Activated T-cell treated with anti-CD3 and anti-CD28 coated beads, Interleukin-2, amount 50 U/mL, for 72 hours (primary cell): ENCODE measurements at places on chromosomes 3 and 15. TPM values are rescaled to one million over a fixed set of nuclear protein-coding genes. Genes with fewer than 3 reads are reported as not detected.
A peak's percentile ranks its signal among the peaks of the same experiment; 100 is the strongest.

Gene STRC
- total RNA-seq: 1.1 TPM

- peaks cover 57% of the 10 kb centered on the region for H3K4me1 ChIP-seq
- H3K27ac ChIP-seq: peak overlapping the region; percentile 93
- DNase-seq: peak; percentile 47
Measured at GRCh38 chr3:197750858-197751737, 1.4 kb downstream of the FYTTD1 start.

DNA sequence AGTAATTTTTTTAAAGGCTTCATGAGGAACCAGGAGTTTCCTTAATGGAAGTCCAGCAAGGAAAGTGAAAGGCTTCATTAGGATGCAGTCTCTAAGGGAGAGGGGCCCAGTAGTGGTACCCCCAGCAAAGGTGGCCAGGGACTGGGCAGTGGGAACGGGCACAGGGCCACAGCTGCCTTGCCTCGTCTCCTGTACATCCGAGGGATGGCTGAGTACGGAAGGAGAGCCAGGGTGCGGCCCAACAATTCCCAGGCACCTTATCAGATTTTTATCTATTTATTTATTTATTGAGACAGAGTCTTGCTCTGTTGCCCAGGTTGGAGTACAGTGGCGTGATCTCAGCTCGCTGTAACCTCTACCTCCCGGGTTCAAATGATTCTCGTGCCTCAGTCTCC, 14.5 kb downstream of the SEMA3G start:
- no peak overlapping the region for H3K27ac ChIP-seq
- H3K4me3 ChIP-seq: no peak overlapping the region
- no peaks in the 10 kb centered on the region for H3K4me1 ChIP-seq
- H3K36me3 ChIP-seq: no peaks in the 10 kb centered on the region
- H3K27me3 ChIP-seq: no peaks in the 10 kb centered on the region
- no peak for DNase-seq

- H3K27ac ChIP-seq: no peak overlapping the region
- H3K36me3 ChIP-seq: no peaks in the 10 kb centered on the region
- H3K27me3 ChIP-seq: no peaks in the 10 kb centered on the region
- no peak overlapping the region for H3K4me3 ChIP-seq
- no peaks in the 10 kb centered on the region for H3K4me1 ChIP-seq
- DNase-seq: no peak
Measured at GRCh38 chr15:66714543-66714981, 12.5 kb downstream of the SMAD6 start.

DNA sequence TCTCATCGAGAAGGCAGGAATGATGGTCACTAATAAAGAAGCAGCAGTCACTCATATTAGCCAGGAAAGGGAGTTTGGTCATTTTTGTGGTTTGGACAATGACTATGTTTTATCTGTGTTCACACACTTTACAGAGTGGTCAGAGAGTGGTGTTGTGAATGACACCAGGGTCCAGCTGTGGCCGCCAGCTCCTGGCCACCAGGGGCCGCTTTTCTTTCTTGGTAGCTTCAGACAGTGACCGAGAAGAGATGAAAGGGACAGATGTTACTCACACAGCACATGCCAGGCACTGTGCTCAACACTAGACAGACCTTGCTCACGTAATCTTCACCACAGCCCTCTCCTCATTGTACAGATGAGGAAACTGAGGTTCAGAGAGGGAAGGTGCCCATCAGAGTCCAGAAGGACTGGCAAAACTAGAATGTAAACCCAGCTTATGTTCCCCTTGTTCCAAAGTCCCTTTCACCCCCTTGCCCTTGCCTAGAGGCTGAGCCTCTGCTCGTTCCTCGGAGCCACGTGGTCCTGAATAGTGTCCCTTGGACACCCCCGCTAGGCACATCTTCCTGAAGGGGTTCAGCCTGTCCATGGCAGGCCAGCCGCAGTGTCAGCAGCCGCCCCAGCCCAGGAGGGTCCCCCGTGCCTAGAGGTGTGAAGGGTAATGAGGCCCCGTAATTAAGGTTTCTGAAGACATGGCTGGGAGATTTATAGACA, 55.6 kb downstream of the CYP11A1 start:
- no peaks in the 10 kb centered on the region for H3K36me3 ChIP-seq
- no peaks in the 10 kb centered on the region for H3K27me3 ChIP-seq
- no peak overlapping the region for H3K27ac ChIP-seq
- no peak overlapping the region for H3K4me3 ChIP-seq

DNA sequence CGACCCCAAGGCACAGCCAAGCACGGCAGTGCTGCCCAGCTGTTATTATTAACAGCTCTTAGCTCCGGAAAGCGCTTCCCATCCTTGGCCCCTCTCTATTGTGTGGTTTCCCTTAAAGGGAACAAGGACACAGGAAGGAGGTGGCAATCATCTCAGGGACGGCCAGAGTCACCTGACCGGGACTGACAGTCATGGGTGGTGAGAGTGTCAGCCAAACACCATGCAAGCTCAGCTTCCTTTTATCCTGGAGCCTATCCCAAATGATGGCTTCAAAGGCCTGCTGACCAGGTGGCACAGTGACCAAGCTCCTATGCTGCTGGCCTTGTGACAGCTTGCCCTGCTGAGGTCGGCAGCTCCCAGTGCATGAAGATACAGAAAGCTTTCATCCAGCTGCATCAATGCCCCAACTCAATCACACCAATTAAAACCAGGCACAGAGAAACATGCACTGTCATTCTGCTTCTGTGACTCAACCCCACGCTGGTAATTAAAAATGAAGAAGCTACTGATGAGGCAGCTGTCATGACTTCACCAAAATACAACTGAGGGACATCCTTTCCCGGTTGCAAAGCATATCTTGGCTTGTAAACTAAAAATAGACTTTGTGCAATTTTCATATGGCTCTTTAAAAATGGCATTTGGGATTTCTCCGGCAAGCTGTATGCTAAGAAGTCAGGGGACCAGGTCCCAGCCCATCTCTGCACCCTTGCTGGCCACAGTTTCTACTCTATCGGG, 34.0 kb downstream of the PCSK6 start:
- peaks cover 13% of the 10 kb centered on the region for H3K4me1 ChIP-seq
- no peak overlapping the region for H3K27ac ChIP-seq
- peak; percentile 12 for DNase-seq
- no peak overlapping the region for H3K4me3 ChIP-seq

DNA sequence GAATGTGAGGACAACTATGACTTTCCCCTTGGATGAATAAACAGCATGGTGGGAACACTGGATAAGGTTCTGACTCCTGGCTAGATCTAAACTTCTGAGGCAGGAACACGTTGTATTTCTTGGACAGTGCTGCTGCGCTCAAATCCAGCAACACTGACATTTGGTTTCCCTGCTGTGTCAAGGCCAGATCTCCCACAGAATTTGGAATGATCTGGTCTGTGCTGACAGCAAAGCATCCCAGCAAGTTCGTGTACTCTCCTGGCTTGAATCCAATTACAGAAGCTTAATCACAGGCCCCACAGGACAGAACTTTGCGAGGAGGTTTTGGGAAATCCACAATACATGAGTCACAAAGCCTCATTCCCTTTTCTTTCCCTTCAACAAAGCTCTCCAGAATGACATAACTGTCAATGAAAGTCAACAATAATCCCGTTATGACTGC, 92.5 kb downstream of the ADAMTS9 start:
- no peak overlapping the region for H3K4me3 ChIP-seq
- H3K27me3 ChIP-seq: no peaks in the 10 kb centered on the region
- no peaks in the 10 kb centered on the region for H3K4me1 ChIP-seq
- H3K36me3 ChIP-seq: no peaks in the 10 kb centered on the region
- no peak overlapping the region for H3K27ac ChIP-seq

DNA sequence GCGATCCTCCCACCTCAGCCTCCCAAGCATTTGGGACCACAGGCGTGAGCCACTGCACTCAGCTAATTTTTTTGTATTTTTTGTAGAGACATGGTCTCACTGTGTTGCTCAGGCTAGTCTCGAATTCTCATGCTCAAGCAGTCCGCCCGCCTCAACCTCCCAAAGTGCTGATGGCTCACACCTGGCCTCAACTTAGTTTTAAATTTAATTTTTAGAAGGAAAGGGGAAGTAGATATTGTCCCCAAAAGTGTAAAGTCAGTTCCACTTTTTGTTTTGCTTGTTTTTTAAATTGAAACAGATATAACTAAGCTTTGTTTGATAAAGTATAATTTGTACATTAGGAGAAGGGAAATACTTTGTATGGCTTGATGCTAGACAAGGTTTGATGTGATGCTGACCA, 31.3 kb upstream of the NFKBIZ start:
- peaks cover 68% of the 10 kb centered on the region for H3K4me1 ChIP-seq
- no peak overlapping the region for H3K4me3 ChIP-seq
- H3K27ac ChIP-seq: peak overlapping the region; percentile 65

DNA sequence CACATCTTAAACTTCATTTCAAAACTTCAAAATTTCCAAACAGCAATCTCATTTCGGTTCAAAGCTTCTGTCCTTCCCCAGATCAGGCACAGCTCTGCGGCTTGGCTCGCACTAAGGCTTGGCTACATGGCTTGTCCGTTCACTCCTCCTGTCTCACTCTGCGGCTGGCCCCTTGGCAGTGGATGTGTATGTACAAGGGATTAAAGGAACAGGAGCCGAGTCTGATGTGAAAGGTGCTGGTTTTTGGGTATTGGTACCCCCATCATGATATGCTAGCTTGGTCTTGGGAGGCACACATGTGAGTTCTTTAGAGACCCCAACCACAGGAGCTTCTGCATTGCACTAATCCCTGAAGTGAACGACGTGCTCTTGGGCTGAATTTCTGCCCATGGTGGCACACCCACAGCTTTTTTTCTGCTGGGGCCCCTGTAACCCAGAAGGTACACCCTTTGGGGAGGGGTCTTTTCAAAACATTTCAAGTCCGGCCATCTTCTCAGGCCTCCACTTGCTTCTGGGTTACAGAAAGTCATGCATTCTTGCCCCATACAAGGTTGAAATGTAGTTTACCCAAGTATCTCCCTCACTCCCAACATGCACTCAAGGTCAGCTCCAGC, 12.6 kb downstream of the TM6SF1 start:
- H3K27me3 ChIP-seq: no peaks in the 10 kb centered on the region
- no peak overlapping the region for H3K4me3 ChIP-seq
- H3K4me1 ChIP-seq: no peaks in the 10 kb centered on the region
- no peak overlapping the region for H3K27ac ChIP-seq

DNA sequence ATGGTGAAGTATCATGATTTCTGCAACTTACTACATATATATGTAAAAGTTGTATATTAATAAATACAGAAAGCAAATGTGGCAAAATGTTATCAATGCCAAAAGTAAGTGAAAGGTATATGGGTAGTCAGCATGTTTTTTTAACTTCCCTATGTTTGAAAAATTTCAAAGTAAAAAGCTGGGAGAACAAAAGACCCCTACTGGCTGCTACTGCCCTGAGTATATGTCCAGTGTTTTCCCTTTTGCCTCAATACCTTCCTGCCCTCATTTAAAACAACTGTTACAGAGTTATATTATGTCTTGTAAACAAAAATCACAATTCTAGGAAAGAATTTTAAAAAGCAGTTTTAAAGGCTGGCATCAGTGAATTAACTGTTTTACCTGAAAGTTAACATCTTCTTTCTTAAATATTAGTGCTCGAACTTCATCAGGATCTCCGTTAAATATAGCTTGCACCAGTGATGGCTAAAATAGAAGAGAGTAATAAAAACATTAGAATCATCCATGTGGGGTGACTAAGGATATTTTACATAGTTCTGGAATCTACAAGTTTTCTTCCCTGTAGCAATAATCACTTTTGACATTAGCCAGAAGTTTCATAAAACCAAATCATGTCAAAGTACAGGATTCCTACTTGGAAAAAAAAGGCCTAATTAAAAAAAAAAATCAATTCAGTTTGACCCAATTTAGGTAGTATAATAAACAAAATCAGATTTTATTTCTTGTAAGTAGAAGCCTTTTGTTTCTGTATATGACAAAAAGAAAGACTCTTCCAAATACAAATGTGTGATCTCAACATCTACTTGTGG, 2.7 kb downstream of the ANKRD28 start:
- H3K36me3 ChIP-seq: peaks cover 23% of the 10 kb centered on the region
- peaks cover 75% of the 10 kb centered on the region for H3K4me1 ChIP-seq
- H3K27ac ChIP-seq: peak overlapping the region; percentile 97
- H3K27me3 ChIP-seq: no peaks in the 10 kb centered on the region

Gene SLC24A1
- total RNA-seq: 7.7 TPM

DNA sequence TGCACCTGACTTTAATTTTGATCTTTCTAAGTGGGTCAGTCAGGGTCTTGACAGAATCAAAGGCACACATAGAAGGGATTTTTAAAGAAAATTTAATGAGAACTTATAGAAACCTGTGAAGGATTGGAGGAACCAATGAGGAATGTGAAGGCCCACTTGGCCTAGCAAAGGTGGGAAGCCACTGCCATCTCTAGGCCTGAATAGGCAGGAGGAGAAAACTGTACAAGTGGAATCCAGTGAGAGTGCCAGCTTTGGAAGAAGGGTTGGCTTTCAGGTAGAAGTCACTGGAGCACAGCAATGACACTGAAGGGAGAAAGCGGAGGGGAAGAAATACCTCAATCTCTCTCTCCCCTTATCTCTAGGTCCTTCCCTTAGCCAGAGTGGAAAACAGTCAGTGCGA, 380.7 kb upstream of the KCNMB2 start:
- H3K27me3 ChIP-seq: no peaks in the 10 kb centered on the region
- no peaks in the 10 kb centered on the region for H3K4me1 ChIP-seq
- DNase-seq: no peak
- no peak overlapping the region for H3K27ac ChIP-seq

DNA sequence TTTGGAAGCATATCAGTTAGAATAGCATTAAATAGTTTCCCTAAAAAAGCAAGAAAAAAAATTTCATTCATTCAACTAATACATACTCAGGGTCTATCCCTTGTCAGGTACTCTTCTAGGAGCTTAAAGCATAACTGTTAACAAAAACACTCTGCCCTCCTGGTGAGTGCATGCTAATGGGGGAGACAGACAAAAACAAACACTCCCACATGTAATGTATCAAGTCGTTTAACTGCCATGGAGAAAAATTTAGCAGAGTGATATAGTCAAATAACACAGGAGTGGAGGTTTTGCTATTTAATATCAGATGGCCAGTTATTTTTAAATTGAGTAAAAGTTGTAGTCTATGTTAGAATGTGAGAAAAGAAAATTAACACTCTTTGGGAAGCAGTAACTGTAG, 254.5 kb upstream of the RARB start:
- no peak overlapping the region for H3K4me3 ChIP-seq
- no peaks in the 10 kb centered on the region for H3K36me3 ChIP-seq
- no peaks in the 10 kb centered on the region for H3K27me3 ChIP-seq
- no peak overlapping the region for H3K27ac ChIP-seq
- H3K4me1 ChIP-seq: no peaks in the 10 kb centered on the region
- no peak for DNase-seq

GRCh38 chr15:60128000-60128376, 123.9 kb downstream of the FOXB1 start:
- peak overlapping the region; percentile 77 for H3K4me3 ChIP-seq
- H3K27me3 ChIP-seq: peaks cover 5% of the 10 kb centered on the region
- H3K36me3 ChIP-seq: no peaks in the 10 kb centered on the region
- H3K27ac ChIP-seq: peak overlapping the region; percentile 83
- no peak for DNase-seq

- peaks cover 57% of the 10 kb centered on the region for H3K4me1 ChIP-seq
- no peaks in the 10 kb centered on the region for H3K27me3 ChIP-seq
- no peak for DNase-seq
Measured at GRCh38 chr15:31270767-31271166, 55.9 kb upstream of the KLF13 start.

Gene GOLGA8S
- total RNA-seq: 0.07 TPM

GRCh38 chr15:71254491-71254890, 139.2 kb downstream of the THSD4 start:
- no peaks in the 10 kb centered on the region for H3K36me3 ChIP-seq
- H3K4me3 ChIP-seq: no peak overlapping the region
- no peak for DNase-seq
- no peaks in the 10 kb centered on the region for H3K27me3 ChIP-seq
- no peak overlapping the region for H3K27ac ChIP-seq
- H3K4me1 ChIP-seq: no peaks in the 10 kb centered on the region

GRCh38 chr15:68678746-68679145, 100.0 kb downstream of the CORO2B start:
- no peaks in the 10 kb centered on the region for H3K27me3 ChIP-seq
- no peaks in the 10 kb centered on the region for H3K36me3 ChIP-seq
- H3K4me3 ChIP-seq: no peak overlapping the region
- H3K27ac ChIP-seq: no peak overlapping the region

Gene TRH
- not detected for total RNA-seq
